Testis (tissue), 5 donors: ENCODE measurements at places on chromosomes 13 and 19. TPM values are rescaled to one million over a fixed set of nuclear protein-coding genes. Genes with fewer than 3 reads are reported as not detected.

The NRTN gene
- total RNA-seq = 6.5 TPM

GRCh38 chr19:41904118-41904870, 21.3 kb downstream of the ARHGEF1 start:
- H3K27ac ChIP-seq = no peak overlapping the region
- no peak for DNase-seq
- H3K36me3 ChIP-seq = no peaks in the 10 kb centered on the region
- no peaks in the 10 kb centered on the region for H3K4me1 ChIP-seq

The GARIN5A gene
- total RNA-seq = 60.0 TPM

The RDH8 gene
- total RNA-seq = 1.7 TPM

The TMEM150B gene
- 2.2 TPM for total RNA-seq

DNA sequence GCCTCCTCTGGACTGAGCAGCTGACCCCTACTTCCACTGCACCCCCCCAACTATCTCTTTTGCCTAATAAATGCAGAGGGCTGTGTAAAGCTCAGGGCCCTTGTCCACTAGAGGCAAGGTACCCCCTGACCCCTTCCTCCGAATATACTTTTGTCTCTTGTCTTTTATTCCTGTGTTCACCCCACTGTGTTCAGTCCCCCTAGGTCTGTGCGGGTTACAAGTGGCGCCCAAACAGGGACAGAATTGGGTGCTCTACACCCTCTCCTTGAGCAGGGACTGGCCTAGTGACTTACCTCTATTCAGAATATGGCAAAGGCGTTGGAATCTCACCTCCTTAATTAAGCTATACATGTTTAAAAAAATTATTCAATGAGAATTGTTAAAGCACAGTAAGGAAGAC, 15.0 kb downstream of the ZNF350 start:
- H3K4me3 ChIP-seq = no peak overlapping the region
- peaks cover 3% of the 10 kb centered on the region for H3K36me3 ChIP-seq
- H3K27me3 ChIP-seq = no peaks in the 10 kb centered on the region
- no peak overlapping the region for H3K27ac ChIP-seq

DNA sequence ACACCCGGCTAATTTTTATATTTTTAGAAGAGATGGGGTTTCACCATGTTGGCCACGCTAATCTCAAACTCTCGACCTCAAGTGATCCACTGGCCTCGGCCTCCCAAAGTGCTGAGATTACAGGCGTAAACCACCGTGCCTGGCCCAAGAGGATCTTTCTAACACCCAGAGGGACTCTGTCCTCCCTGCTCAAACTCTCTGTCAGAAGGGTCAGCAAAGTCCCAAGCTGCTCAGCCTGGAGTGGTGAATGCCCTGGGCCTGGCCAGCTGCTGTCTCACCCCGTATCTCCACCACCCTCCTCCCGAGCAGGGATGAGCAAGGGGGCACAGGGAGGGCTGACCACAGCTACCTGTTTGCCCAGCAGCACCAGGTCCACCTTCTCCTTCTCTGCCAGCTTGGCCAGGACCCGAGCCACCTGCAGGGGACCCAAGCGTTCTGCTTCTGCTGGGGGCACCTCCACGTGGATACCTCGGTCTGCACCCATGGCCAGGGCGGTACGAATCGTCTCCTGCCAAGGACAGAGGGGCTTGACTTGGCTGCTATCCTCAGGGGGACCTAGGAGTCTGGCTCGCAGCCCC, 10.9 kb upstream of the VSIG10L start:
- H3K27ac ChIP-seq = peak overlapping the region; percentile 1
- no peaks in the 10 kb centered on the region for H3K36me3 ChIP-seq
- no peak overlapping the region for H3K4me3 ChIP-seq
- peaks cover 4% of the 10 kb centered on the region for H3K4me1 ChIP-seq
- H3K27me3 ChIP-seq = no peaks in the 10 kb centered on the region
- no peak for DNase-seq

GRCh38 chr13:93146584-93147297, 79.9 kb upstream of the GPC6 start:
- H3K36me3 ChIP-seq = no peaks in the 10 kb centered on the region
- no peak for DNase-seq
- no peaks in the 10 kb centered on the region for H3K4me1 ChIP-seq
- no peak overlapping the region for H3K4me3 ChIP-seq

GRCh38 chr13:23695711-23696464, 125.7 kb downstream of the TNFRSF19 start:
- DNase-seq = no peak
- no peaks in the 10 kb centered on the region for H3K27me3 ChIP-seq
- H3K36me3 ChIP-seq = no peaks in the 10 kb centered on the region
- H3K4me3 ChIP-seq = peak overlapping the region; percentile 27
- no peak overlapping the region for H3K27ac ChIP-seq

The CEBPA gene
- total RNA-seq = 3.5 TPM

The NLRP5 gene
- 1.2 TPM for total RNA-seq

GRCh38 chr19:34555447-34555846, 73.9 kb downstream of the WTIP start:
- no peak overlapping the region for H3K27ac ChIP-seq
- H3K4me3 ChIP-seq = no peak overlapping the region
- DNase-seq = no peak
- no peaks in the 10 kb centered on the region for H3K4me1 ChIP-seq

The CPB2 gene
- total RNA-seq = not detected

The NR2F6 gene
- total RNA-seq = 71.8 TPM

DNA sequence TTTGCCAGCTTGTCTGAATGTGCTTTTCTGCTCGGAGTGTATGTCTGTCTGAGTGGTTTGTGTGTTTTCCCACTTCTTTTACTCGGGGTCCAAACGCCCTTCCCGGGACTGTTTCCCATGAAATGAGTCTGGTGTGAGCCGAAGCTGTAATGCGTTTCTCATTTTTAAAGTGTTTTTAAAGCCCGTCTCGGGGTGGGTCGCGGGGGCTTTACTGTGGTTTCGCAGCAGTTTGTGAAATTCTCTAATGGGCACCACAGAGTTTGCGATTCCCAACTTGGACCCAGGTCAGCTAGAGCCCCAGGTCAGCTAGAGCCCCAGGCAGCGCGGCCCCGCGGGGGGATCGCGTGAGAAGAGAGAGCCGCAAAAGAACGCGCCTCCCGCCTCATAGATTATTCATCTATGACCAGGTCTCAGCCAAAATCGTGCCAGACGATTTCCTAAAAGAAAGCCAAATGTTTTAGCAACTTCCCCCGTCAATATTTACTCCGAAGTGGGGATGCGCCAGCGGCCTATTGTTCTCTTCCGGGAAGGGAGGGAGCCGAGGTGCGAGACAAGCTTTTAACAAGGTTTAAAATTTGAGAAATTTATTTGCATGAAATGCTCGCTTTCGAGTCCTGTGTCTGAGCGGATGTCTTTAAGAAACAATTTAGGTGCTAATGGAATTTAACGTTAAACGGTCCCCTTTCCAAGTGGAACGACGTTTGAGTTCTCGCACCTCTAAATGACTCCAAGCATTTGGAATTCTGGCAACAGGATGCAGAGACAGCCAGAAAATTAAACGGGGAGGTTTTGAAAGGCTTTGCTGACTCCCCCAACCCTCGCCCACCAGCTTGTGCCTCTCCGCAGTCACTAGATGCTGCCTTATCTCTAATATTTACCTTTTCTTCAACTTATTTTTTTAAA, 2.2 kb downstream of the ZIC2 start:
- H3K36me3 ChIP-seq = no peaks in the 10 kb centered on the region
- no peak for DNase-seq
- H3K4me1 ChIP-seq = peaks cover 5% of the 10 kb centered on the region
- no peaks in the 10 kb centered on the region for H3K27me3 ChIP-seq

The PEG3 gene
- total RNA-seq = 160 TPM

DNA sequence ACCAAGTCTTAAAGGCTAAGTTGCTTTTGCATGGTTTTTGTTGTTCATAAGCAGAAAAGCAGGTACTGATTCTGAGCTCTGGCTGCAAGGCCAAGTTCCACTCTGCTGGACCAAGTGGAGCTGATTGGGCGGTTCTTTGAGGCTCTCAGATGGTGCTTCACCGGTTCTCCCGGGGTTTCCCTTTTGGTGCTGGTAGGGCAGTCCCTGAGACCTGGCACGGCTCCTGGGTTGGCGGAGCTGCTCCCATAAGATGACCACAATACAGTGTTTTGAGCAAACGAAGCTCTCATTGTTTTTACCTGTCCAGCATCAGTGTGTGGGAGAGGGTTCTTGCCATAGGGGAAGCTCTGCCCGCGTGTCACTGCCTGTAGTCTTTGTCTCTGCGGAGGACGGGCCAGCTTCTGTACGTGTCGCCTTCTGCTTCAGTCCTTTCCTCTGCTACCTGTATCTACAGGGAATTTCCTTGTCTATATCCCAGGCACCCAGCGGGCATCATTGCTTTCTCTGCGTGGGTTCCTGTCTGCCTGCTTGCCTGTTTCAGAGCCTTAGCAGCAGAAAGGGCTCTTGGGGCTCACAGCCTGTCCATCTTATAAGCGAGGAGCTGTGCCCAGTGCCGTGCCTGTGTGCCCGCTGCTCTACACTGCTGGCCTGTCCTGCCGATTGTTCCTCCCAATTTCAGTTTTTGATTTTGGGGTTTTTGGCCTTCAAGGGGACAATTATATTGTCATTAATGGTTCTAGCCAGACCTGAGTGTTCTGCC, 2.3 kb downstream of the U2AF2 start:
- H3K27ac ChIP-seq = no peak overlapping the region
- H3K27me3 ChIP-seq = no peaks in the 10 kb centered on the region
- H3K4me3 ChIP-seq = peak overlapping the region; percentile 82
- no peaks in the 10 kb centered on the region for H3K36me3 ChIP-seq
- peaks cover 58% of the 10 kb centered on the region for H3K4me1 ChIP-seq

DNA sequence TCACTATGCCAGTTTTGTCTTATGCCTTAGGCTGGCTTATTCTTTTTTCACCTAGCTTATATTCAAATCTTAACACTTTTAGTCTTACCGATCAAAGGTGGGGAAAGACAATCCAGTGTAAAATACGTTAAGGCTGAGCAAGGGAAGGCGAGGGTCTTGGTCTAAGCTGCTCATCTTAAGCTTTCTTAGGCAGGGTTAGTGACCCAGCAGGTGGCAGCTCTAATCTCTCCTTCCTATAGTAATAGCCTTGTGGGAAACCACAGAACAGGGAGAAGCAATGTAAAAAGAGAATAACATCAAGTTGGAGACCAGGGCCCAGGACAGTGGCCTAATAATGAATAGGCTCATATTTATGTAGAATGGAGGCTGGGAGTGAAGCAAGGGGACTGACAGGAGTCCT, 45.9 kb downstream of the COG3 start:
- no peaks in the 10 kb centered on the region for H3K4me1 ChIP-seq
- DNase-seq = no peak
- H3K27ac ChIP-seq = no peak overlapping the region
